EL (cell line): ENCODE measurements at places on chromosomes 3 and 15.

- DNase-seq = no peak
Observed at GRCh38 chr3:114877378-114878113, 269.5 kb downstream of the ZBTB20 start.

DNA sequence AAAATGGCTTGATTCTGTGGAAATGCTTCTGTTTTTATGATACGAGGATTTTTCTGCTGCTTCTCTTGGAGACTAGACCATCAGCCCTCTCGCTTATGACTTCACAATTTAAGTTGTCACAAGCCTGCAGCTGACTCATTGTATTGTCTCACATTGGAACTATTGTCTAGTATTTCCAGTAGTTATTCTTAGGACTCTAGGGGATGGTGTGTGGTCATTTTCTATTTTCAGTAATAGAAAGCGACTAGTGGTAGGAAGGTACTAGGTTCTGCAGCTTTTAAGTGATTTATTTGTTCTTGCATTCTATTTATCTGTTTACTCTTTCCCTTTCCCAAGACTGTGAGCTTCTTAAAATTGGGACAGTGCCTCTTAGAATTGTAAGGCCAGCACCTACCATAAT lies 66.3 kb upstream of the CRTC3 start:
- DNase-seq = peak; percentile 45

- peak; percentile 50 for DNase-seq
Observed at GRCh38 chr3:28972921-28973320, 307.9 kb upstream of the RBMS3 start.

DNA sequence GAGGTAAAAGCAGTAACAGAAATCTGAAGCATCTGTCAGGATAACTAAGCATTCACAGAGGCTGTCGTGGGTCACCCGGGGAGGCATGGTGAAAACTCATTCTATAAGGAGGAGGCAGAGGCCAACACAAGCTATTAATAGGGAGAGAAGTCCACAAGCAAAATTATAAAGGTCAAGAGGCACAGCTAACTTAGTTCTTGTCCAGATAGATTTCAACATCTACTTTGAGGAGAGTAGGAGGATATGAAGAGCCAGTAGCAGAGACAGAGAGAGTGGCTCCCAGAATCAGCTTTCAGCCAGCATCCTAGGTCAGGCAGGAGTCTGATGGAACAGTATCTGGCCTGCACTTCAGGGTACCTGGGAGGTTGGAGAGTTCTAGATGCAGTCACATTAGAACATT lies 95.3 kb downstream of the STAC start:
- DNase-seq = no peak

DNA sequence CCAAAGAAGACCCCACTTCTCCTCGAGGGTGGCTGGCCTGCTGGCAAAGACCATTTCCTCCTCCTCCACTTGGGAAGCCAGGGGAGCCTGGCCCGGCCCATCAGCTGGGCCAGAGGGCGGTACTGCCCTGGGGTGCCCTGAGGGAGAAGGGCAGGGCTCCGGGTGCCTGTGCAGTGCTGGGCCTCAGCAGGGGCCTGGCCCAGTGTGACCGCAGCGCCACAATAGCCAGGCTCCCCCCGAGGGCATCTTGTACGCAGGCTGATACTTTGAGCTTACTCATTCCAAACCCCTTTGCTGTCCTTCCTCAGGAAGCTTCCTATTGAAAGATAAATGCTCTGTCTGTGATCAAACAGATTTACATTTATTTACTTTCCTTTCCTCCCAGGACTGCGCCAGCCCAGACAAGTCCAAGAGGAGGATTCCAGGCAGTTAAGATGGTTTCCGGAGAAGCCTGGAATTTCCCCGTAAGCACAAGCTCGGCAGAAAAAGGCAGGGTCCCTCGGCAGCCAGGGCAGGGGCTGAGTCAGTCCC lies 240.1 kb downstream of the XXYLT1 start:
- peak; percentile 88 for DNase-seq

DNA sequence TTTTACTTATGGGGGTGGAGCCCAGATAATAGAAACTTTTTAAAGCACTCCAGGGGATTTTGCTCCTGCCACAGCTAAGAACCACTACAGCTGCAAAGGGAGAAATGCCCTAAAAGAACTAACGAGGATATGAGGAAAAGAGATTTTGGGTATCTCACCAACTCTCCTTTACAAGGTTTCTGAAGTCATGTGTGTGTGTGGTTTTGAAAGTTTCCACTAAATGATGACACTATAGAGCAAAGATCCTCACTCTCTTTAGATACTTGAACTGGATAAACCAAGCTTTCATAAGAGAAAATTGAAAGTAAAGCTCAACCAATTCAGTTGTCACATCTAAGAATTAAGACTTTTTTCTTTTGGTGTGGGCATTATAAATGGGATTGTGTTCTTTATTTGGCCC lies 455.3 kb upstream of the ALCAM start:
- no peak for DNase-seq

- peak; percentile 93 for DNase-seq
Observed at GRCh38 chr3:37096288-37096687, 78.1 kb downstream of the LRRFIP2 start.

- no peak for DNase-seq
Observed at GRCh38 chr3:131242201-131242600, 139.4 kb upstream of the NUDT16 start.

DNA sequence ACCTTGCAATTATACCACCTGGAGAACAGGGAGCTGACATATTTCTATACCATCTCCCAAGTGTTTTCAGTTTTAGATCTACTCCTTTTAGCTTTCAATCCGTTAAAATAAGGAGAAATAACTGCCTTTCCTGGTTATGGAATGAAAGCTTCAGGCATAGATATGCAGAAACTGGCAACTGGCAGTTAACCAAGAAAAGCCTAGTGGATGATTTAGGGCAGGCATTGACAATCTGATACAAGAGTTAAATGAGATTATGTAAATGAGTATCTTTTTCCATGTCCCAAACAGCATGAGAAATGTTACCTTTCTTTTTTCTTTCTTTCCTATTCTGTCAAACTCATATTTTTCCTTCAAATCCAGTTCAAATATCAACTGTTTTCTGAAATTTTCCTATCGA lies 689.1 kb upstream of the DPPA4 start:
- peak; percentile 7 for DNase-seq

- DNase-seq = no peak
Observed at GRCh38 chr3:113468539-113468938, 27.2 kb upstream of the CFAP44 start.

DNA sequence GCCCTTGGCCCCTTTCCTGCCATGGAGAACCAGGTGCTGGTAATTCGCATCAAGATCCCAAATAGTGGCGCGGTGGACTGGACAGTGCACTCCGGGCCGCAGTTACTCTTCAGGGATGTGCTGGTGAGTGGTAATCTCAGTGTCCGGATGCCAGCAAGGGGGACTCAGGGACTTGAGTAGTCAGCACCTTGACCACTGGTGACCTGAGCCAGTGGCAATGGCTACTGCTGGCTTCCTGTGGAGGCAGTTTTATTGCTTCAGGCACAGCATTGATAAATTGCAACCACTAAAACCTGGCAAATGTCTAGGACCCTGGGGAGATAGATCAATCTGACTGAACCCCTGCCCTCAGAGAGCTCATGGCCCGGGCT lies 830 bp downstream of the MAP2K5 start:
- peak; percentile 30 for DNase-seq

GRCh38 chr3:30004481-30004880 lies 601.9 kb upstream of the TGFBR2 start:
- no peak for DNase-seq

- no peak for DNase-seq
Observed at GRCh38 chr3:39138804-39139415, 14.5 kb downstream of the CSRNP1 start.

GRCh38 chr3:178677961-178678360 lies 141.7 kb downstream of the KCNMB2 start:
- DNase-seq = no peak

- no peak for DNase-seq
Observed at GRCh38 chr3:163552659-163552966, 1525.7 kb downstream of the SI start.

DNA sequence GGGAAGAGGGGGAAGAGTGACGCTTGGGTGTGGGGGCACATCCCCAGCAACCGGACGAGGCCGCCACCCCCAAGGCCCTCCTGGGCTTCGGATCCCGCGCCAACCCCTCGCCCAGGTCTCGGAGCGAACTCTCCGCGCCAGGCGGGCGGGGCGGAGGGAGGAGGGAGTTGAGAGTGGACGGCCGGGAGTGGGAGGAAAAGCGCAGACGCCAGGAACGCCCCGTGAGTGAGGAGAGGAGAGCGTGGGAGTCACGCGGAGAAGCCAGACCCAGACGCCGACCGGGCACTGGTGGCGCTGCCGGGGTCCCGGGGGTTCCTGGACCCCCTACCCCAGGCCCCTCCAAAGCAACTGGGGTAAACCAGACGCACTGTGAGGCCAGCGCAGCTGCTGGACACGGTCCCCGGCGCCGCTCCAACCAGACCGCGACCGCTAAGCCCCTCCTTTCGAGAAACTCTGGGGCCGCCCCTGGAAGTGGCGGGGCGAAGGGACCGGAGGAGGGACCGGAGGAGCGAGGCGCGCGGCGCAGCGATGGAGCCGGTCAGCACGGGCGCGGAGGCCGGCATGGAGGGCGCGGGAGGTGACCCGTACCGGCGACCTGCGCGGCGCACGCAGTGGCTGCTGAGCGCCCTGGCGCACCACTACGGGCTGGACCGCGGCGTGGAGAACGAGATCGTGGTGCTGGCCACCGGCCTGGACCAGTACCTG lies at the start of gene EFCC1:
TSS of gene EFCC1 (plus strand) at position 204 of the 705 bp plus-strand sequence. CDS start at position 529, 325 bp downstream.
- DNase-seq = peak; percentile 26

- DNase-seq = no peak
Observed at GRCh38 chr3:60096403-60096802, 1046.6 kb upstream of the CFAP20DC start.

- no peak for DNase-seq
Observed at GRCh38 chr15:64710676-64711428, 64.5 kb downstream of the RBPMS2 start.

- DNase-seq = no peak
Observed at GRCh38 chr3:87696124-87697013, 362.4 kb downstream of the CGGBP1 start.

DNA sequence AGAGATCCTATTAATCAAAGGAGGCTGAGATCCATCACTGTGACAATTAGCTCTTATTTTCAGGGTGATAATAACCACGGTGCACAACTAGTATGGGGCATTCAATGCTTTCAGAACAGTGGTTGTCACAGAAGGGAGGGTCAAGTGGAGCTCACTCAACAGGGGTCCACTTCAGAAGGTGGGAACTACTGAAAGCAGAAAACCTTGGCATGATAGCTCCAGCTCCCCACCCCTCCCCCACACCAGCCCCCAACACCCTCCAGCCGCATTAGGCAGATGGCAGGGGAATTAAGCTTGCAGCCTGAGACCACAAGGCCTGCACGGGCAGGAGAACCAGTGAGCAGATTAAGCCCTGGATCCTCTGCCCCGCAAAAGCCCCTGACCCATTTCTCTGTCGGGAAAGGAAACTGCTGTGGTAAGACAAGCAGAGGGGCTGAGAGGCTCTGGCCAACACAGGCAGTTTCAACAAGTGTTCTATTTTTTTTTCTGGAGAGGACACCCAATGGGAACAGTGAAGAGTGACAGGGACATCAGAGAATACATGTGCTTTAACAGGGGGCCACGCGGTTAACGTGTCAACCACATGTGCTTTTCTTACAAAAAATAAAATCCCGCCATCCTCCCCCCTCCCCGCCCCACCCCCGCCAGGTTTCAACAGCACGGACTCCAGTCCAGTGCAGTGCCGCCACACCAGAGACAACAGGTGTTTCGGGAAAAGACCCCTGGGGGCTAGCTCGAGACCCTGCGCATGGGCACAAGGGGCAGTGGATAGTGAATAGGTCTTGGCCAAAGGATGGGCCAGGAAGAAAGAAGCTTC lies 997 bp downstream of the FYCO1 start:
- DNase-seq = no peak

GRCh38 chr3:132008837-132009236 lies 26.0 kb downstream of the CPNE4 start:
- DNase-seq = no peak

- peak; percentile 87 for DNase-seq
Observed at GRCh38 chr3:152405915-152406802, 137.4 kb downstream of the MBNL1 start.

- no peak for DNase-seq
Observed at GRCh38 chr3:32705232-32705631, 20.2 kb downstream of the CNOT10 start.

DNA sequence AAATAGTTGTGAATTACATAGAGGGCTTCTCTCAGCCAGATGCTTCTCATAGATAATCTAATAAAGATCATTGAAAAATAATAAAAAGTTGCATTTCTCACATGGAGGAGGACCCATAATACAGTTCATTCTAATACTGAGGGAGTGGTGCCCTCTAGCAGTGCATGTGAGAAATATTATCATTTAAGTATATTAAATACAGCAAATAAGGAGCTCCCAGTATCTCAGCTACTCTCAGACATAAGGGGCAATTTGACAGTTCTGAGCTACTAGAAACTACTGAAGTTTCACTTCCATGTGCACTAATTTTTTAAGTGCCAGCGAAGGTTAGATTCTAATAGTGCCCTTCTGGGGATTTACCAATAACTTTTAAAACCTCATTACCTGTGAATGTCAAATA lies 188.3 kb downstream of the IL5RA start:
- DNase-seq = no peak

GRCh38 chr3:14392231-14392630 lies 10.2 kb upstream of the SLC6A6 start:
- no peak for DNase-seq

- DNase-seq = no peak
Observed at GRCh38 chr15:84855136-84855535, 29.3 kb upstream of the SLC28A1 start.

GRCh38 chr15:52010633-52011595 lies 8.1 kb upstream of the MAPK6 start:
- peak; percentile 83 for DNase-seq

DNA sequence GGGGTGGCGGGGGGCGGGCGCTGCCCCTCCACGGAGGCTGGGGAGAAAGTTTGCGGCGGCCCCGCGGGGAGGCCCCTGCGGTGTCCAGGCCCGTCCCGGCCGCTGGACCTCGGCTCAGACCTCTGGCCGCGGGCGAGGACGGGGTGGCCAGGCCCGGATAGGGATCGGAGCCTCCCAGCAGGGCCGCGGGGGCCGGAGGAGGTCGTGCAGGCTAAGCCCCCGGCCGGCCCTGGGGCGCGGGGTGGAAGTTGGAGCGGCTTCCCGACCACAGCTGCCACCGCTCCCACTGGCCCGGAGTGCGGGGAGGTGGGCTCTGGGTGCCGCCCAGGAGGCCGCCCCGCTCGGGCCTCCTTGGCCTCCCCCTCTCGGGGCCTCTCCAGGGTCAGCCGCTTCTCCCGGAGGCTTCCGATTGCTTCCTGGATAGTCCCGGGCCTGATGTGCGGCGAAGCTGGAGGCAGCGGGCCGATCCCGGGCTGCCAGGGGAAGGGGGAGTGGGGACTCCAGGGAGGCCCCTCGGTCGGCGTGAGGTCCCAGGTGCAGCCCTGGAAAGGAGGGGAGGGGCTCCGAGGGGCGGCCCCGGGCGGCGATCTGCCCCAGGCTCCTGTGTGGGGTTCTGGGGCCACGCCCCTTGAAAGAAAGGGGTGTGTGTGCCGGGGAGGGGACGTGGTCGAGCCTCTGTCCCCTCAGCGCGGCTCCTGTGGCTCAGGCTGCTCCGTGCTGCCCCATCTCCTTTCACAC lies 907 bp downstream of the PLXNA1 start:
- peak; percentile 36 for DNase-seq

GRCh38 chr15:78985859-78986475 lies 41.1 kb upstream of the CTSH start:
- DNase-seq = no peak

GRCh38 chr3:66432041-66432766 lies 68.6 kb downstream of the LRIG1 start:
- DNase-seq = no peak

GRCh38 chr3:172370419-172370818 lies 77.8 kb downstream of the GHSR start:
- no peak for DNase-seq

- peak; percentile 81 for DNase-seq
Observed at GRCh38 chr3:45644063-45644790, 45.0 kb upstream of the SACM1L start.

GRCh38 chr3:192812743-192813383 lies 85.5 kb upstream of the FGF12 start:
- peak; percentile 65 for DNase-seq
